ENCODE measurements at places on chromosomes 6 and 20.

- DNase-seq: no peak
These were observed 569.9 kb downstream of the CDH26 start for GRCh38 chr20:60528141-60528540.

DNA sequence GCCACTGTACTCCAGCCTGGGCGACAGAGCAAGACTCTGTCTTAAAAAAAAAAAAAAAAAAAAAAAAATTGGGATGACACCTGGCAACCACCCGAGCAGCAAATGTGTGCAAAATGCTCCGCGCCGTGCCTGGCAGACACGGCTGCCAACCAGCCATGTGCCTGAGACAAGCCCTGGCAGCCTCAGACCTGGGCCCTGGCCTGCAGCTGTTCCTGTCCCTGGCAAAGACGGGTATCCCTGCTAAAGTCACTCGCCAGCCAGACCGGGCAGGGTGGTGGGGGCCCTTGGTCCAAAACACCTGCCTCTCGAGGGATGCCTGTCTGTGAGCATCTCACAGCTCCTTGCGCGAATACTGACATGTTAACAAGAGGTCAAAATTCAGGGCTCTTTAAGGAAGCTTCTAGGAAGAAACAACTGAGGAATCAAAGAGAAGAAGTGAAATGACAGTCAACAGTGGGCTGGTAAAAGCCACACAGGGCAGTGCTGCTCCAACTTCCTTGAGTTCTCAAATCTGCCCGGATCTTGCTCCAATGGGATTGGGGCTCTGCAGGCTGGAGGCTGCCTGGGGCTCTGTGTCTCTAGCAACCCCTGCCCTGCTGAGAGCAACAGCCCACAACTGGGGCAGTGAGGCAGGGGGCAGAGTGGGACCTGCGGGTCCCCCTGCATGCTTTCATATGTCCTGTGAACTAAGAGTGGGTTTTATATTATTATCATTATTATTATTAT, 53.4 kb downstream of the SYTL3 start:
- DNase-seq: peak; percentile 73

GRCh38 chr6:134551245-134551960, 233.5 kb upstream of the SGK1 start:
- DNase-seq: no peak

GRCh38 chr20:33411242-33411641, 9.9 kb upstream of the CDK5RAP1 start:
- no peak for DNase-seq

DNA sequence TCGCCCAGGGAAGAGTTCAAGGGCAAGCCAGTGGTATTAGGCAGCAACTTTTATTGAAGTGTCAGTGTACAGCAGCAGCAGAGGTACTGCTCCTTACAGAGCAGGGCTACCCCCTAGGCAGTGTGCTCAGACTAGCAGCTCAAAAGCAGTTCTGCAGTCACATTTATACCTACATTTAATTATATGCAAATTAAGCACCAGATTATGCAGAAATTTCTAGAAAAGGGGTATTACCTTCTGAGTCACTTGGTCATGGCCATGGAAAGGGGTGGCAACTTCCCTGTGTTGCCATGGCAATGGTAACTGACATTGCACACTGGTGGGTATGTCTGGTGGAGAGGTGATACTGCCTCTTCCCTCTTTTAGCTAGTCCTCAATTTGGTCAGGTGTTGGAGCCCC, 2.1 kb upstream of the ZKSCAN4 start:
- no peak for DNase-seq

DNA sequence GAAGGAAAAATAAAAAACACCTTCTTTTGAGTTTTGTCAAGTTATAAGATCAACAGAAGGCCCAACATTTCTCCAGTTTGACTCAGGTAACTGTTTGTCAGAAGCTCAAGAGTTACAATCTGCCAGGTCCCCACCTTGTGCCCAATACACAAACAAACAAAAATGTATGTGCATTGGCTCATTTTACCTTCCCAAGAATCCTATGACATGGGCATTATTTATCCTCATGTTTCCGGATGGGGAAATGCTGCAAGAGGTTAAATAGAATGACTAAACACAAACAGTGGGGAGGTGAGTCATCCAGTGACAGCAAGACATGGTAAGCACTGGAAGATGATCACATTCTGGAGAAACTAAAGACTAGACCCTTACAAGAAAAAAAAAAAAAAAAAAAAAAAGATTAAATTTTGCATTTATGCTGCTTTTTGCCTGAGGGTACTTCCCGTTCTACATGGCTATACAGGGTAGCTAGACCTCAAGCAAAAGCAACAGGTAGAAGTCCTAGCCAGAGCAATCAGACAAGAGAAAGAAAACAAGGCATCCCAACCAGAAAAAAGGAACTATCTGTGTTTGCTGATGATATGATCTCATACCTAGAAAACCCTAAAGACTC, 23.6 kb upstream of the ANKRD60 start:
- no peak for DNase-seq

DNA sequence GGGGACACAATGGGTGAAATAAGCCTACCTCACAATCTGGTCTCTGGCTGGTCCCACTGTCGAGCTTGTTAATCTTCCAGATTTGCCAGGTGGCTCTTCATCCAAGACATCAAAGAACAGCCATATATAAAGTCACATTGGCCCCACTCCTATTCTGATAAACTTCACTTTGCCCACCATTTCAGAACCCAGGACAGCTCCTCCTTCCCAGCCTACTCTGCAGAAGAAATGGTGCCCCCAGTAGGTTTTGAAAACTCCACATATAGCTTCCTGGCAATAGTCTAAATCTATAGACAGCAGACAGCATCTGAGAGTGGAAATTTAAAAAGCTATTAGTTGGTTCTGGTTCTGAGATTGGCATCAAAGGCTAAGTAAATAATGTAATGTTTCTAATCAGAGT, 143.1 kb upstream of the PCSK2 start:
- DNase-seq: no peak

GRCh38 chr6:142613981-142614380, 312.2 kb downstream of the ADGRG6 start:
- DNase-seq: no peak

DNA sequence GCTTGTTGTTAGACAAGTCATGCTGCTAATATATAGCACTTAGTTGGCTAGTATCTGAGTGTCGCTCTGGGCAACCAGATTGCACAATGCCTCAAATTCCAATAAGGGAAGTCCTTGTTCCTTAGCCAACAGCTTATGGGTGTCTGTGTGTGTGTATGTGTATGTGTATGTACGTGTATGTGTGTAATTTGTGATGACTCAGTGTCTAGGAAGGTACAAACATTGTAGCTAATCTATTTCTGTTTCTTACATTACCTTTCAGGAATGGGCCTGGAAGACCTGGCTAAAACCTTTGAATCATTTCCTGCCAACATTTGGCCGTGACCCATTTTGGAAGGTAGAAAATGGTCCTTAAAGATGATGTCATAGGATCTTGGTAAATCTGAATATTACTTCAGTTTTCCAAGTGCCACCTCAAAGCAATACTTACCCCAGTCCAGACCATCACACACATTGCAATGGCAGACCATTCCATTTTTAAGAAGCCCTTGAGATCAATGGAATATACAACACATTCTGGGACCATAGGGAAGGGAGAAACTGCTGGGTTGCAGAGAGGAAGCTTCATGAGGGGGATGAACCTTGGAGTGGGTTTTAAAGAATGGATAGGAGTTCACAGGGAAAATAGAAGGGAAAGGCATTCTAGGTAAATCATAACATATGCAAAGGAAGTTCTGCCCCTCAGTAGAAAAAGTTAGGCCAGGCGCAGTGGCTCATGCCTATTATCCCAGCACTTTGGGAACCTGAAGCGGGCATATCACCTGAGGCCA, 25.1 kb downstream of the NEDD9 start:
- DNase-seq: peak; percentile 70

GRCh38 chr6:139642346-139642745, 267.9 kb upstream of the CITED2 start:
- no peak for DNase-seq

DNA sequence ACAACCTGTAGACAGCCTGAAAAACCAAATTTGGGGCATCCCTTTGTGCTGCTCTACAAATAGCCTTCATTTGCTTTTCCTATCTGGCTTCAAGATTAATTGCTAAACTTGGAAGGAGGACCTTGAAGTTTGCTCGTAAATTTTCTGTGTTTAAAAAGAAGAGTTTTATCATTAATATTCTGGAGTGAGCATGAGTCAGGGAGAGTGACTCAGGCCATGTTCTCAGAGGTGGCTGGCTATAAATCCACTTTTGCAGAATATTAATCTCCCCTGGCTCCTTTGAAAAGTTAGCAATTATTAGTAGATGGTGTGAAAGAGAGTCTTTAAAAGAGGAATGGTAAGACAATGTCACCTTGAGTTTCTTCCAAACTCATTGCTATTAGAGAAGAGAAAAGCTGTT, 91.0 kb downstream of the ANKEF1 start:
- no peak for DNase-seq

GRCh38 chr6:74735304-74735703, 470.5 kb downstream of the COL12A1 start:
- DNase-seq: peak; percentile 26

DNA sequence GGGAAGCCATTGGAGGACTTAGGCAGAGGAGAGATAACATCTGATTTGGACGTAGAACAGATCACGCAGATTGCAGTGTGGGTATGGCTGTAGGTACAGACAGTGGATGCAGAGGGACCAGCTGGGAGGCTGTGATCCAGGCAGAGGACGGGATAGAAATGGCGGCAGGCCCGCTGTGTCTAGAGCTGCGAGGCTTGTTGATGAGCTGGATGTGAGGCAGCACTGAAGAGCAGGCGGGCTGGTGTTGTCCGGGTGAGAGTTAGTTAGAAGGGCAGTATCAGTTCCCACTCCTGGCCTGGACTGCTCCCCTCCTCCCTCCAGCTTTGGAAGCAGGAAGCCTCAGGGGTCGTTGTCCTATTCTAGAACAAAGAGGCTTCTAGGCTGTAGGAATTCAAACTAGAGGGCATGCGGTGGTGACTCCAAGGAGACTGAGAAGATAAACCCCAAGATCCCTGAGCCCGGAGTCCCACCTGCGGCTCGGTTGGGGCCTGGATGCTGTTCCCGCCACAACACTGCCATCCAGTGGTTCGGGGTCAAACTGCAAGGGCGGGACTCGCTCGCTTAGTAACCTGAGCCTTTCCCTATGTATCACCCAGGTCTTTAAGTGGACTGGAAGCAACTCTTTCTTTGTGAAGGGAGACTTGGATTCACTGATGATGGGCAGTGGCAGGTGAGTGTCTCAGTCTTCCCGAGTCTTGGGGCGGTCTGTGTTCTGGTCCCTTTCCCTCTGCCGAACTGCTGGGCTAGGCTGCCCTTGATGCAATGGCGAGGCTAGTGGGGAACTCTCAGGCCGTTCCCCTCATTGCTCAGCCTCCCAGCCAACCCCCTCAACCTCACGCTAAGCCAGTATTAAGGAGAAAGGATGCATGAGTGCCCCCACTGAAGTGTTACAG, 11.2 kb downstream of the TLDC2 start:
- peak; percentile 87 for DNase-seq

- no peak for DNase-seq
These were observed 62.7 kb downstream of the PLCB1 start for GRCh38 chr20:8194721-8195120.

- DNase-seq: no peak
These were observed 61.5 kb downstream of the SYNE1 start for GRCh38 chr6:152575621-152576150.

DNA sequence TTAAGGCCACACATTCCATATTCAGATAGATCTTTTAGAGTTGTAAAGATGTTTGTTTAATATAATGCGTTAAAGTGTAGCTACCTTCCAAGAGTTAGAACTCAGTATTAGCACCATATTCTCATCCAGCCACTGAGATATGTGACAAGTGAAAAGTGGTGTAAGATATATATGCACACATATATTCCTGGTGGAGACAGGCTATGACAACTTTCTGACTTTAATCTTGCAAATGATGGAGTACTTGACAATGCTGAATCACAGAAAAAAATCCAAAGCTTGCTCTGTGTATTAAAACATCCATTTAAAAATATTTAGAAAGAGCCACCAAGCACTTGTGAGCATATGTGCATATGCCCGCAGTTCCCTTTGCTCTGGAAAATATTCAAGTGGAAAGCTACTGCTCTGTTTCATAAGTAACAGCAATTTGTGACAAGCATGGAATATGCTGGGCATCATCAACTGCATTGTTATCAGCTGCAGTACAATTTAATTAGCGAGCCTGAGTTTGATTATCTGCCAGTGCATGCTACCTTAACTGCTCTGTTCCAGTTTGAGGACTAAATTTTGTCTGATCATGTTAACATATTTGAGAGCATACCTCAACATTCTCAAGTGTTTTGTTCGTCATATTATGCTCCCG, 64.8 kb downstream of the VIP start:
- DNase-seq: no peak

- DNase-seq: no peak
These were observed 138.6 kb downstream of the ERMARD start for GRCh38 chr6:169890049-169890448.

DNA sequence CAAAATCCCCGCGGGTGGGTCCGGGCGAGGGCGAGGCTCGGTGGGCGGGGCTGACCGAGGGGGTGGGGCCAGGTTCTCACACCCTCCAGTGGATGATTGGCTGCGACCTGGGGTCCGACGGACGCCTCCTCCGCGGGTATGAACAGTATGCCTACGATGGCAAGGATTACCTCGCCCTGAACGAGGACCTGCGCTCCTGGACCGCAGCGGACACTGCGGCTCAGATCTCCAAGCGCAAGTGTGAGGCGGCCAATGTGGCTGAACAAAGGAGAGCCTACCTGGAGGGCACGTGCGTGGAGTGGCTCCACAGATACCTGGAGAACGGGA, 809 bp downstream of the HLA-G start:
- DNase-seq: no peak

All from right hindlimb (tissue), 1 donor.